C1 segment of cervical spinal cord (tissue), 14 donors: ENCODE measurements at places on chromosomes 7 and 10.

- no peak for DNase-seq
Observed at GRCh38 chr10:110774069-110775019, 97.4 kb upstream of the PDCD4 start.

DNA sequence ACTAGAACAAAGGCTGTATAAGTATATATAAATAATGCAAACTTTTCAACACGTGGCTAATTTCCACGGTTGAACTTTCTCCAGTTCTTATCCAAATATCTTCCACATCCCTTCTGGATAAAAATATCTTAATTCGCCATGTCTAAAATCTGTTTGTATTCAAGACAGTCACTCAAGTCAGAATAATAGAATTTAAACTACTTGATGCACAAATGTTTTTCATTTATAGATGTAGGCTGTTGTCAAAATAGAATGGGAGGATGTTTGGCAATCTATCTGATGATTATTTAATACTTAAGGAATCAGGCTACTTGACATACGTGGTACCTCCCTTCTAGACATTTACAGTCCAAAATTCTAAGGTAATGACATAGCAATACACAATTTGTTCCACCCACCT lies 204.3 kb downstream of the TWIST1 start:
- DNase-seq: no peak

- DNase-seq: no peak
Observed at GRCh38 chr7:16836481-16836880, 31.7 kb upstream of the AGR2 start.

GRCh38 chr7:100802951-100803350 lies 24.4 kb downstream of the EPHB4 start:
- DNase-seq: no peak

DNA sequence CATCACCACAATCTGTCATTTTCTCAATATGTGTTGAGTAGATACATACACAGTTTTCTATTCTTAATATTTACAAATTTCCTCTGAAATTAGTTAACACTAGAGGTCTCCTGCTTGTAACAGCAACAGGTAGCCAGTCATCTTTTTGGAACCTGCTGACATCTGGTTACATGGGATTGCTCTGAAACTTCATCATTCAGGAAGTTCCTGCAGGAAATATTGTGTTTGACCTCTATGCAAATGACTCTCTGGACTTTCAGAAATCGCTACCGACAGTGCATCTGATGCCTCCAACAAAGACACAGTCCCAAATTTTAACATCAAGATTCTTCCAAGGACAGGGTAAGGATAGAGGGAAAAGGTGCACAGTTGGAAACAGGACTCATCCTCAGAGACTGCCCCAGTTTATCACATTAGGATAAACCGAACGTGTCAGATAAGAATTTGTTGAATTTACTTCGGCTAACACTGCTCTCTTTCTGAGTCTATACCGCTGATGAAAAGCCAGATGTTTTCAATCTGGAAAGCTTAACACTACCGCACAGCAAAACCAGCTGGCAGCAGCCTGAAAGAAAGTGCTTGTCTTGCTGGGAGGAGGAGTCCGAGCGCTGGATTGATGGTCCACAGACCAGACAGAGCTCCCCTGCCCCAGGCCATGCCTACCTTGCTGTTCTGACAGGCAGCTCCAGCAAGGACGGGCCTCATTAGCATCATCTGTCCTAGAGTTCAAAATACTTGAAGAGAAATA lies 633.4 kb downstream of the PARD3 start:
- no peak for DNase-seq

DNA sequence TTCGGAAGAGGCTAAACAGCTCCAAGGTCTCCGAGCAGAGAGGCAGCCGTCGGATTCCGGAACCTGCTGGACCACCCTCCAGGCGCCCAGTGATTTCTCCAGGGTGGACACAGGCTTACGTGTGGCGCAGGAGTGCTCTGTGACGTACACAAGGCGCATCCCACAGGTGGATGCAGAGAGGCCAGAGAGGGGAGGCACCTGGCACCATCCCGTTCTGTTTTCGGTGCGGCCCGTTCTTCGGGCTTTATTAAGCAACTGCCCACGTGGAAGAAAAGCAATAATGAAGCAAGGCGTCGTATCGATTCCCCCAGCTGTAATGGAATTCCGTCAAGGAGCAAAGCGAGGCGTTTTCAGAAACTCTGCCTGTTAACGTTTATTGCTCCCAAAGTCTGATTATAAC lies 163.6 kb downstream of the PTPRN2 start:
- no peak for DNase-seq

DNA sequence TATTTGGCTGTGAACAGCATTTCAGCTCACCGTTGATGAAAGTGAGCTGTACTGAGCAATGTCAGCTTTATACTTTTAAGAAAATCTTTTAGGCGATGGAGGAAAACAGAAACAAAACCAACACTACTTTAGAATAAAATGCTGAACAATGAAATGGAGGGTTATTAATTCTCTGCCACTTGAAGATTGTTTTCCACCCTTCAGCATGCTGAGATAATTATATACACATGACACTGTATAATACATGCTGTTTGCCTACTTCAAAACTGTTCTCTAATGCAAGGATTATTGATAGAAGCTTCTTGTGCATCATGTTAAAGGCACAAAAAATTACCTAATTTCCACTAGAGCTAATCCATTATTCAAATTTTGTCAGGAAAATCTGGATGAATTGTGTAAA lies 66.8 kb downstream of the CACNA2D1 start:
- no peak for DNase-seq

DNA sequence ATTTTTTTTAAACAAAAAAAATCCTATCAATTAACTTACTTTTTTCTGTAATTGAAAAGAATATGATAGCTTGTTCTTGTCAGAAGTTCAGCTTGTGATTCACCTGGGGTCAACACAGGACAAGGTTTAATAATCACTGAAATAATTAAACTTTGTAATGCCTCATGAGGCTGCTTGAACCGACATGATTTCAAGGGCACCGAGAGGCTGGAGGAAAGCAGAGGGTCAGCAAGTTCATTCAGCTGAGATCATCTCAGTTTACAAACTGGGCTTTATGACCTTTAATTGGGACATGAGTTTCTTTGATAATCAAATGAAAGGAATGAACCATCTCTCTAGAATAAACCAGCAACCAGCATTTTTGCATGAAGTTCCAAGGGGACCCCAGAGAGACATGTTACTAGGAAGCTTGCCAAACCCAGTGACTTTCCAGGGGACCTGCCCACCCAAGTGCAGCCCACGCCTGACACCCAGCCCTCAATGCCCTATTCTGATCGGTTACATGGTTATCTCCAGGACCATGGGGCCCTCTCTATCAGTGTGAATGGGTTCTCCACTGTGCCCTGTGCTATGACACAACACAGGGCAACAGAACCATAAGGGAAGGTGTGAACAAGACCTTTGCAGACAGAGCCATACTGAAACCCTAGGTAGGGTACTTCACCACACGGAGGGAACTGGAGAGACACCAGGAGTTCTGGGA lies 7.8 kb upstream of the CYP3A4 start:
- no peak for DNase-seq

DNA sequence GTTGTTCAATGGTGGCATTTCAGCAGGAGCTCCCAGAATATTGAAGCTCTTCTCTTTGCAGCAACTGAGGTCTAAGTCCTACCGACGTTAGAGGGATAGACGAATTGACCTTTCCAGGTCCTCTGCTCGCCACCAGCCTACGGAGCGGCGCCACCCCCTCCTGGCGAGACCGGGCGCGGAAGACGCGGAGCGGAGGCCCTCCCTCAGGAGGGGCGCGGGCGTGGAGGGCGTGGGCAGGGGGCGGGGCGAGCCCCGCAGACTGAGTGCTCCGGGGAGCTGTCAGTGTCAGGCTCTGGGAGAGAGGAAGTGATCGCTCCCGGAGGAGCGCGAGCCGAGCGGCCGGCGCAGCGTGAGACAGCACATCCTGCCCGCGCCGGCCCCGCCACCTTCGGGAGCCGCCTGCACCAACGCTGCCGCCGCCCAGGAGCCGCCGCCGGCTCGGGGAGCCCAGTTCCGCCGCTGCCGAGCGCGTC lies at the start of gene DYNC1I1:
Gene DYNC1I1 (plus strand): TSS at position 257 of the 473 bp plus-strand sequence. CDS start 32,176 bp downstream, outside the sequence.
- DNase-seq: peak; percentile 44

DNA sequence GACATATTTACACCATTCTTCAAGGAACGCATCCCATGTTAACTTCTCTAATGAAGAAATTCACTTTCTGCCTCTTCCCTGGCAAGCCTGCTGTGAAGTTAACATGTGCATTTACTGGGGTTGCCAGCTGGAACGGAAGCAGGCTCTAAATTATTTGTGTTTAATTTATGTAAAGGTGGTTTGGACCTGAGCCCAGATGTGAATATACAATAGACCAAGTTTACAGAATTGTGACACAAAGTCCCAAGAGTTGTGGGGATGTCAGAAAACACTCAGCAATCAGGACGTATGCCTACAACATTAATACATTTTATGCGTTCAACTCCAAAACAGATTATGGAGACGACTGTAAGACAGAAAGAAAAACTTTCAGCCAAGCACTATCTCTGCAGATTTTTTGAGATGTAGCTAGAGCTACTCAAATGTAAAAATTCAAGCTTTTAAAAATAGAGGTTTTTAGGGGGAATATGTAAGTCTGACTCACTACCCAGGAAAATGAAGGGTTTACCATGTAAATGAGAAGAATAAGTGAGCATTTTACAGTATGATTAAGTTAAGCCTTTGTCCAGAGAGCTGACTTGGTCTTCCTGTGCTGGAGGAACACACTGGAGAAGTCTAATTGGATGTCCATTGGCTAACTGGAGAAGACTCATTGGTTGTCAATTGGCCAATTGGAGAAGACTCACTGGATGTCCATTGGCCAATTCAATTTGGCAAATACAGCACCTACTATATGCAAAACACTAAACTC lies 19.5 kb downstream of the NRP1 start:
- DNase-seq: no peak

GRCh38 chr7:34844406-34844805 lies 186.4 kb downstream of the NPSR1 start:
- DNase-seq: no peak

GRCh38 chr10:30365278-30365677 lies 16.2 kb upstream of the MTPAP start:
- no peak for DNase-seq

DNA sequence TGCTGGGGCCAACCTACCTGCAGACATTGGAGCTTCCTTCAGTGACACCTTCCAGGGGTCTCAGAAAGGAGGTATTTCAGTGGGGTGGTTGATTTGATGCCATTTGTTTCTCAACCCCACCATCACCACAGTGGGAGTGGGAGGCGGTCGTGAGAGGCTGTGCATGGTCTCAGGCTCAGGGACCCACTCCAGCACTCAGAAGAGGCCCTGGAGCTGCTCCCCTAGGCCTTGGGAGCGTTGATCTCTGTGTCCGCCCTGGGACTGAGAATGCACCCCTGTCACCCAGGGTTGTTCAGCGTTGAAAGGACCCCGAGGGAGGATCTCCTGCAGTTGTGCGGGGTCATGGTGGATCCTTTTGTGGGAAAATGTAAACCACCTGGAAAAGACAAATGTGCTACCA lies 410.6 kb downstream of the GLRX3 start:
- DNase-seq: no peak

DNA sequence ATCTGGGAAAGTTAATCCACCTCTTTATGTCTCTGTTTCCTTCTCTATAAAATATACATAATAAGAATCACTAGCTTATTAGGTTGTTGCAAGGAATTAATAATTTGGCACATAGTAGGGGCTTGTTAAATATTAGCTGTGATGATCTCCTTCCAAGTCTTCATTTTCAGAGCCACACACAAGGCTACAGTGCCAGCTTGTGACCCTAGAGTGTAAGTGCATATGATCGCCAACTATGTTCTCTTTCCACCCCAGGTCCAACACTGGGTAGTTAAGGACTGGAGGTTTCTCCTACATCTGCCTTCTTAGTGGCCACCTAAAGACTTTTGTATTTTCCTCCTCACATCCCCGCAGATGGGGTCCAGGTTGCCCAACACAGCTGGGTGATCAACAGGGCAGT lies 17.9 kb upstream of the ACSM6 start:
- DNase-seq: no peak

DNA sequence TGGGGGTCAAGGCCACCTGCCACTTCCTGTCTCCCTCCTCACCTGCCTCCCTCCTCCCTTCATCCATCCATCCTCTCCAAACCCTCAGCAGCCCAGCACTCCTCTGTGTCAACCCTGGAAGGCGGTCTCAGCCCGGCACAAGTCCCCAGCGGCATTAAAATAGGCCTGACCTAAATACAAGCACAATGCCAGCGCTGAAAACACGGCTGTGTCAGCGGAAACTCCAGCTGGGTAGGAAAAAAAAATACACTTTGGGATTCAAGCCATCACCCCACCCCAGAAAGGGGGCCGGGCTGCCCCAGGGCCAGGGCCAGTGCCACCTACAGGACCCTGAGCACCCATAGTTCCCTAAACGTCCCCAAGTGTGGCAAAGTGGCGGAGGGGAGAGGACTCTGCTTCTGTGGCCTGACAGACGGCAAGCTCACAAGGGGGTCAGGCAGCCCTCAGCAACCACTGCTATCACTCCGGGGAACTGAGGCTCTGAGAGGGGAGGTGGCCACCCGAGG lies 22.7 kb upstream of the GTF2IRD1 start:
- DNase-seq: no peak

- no peak for DNase-seq
Observed at GRCh38 chr7:116434820-116435341, 64.7 kb upstream of the CAV2 start.

DNA sequence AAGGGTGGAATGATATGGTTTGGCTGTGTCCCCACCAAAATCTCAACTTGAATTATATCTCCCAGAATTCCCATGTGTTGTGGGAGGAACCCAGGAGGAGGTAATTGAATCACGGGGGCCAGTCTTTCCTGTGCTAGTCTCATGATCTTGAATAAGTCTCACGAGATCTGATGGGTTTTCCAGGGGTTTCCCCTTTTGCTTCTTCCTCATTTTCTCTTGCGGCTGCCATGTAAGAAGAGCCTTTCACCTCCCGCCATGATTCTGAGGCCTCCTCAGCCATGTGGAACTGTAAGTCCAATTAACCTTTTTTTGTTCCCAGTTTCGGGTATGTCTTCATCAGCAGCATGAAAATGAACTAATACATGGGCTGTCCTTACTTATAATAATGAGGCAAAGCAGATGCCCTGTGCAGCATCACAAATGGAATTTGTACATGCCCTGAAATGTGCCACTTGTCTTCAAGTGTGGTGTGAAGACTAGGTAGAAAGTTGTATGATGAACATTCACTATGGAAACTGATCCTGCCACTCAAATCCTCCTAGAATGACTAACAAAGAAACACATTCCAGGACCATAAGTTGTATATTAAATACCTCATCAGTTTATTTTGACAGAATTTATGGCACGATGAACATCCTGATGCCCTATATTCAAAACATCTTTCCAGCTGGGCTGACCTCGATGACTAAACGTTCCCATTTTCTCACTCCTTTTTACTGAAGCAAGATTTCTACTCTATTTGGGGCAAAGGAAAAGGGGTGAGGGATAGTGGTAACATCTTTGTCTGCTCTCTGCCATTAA lies 122.8 kb upstream of the CTTNBP2 start:
- DNase-seq: no peak
